ENCODE measurements at places on chromosomes 6 and 20.

DNA sequence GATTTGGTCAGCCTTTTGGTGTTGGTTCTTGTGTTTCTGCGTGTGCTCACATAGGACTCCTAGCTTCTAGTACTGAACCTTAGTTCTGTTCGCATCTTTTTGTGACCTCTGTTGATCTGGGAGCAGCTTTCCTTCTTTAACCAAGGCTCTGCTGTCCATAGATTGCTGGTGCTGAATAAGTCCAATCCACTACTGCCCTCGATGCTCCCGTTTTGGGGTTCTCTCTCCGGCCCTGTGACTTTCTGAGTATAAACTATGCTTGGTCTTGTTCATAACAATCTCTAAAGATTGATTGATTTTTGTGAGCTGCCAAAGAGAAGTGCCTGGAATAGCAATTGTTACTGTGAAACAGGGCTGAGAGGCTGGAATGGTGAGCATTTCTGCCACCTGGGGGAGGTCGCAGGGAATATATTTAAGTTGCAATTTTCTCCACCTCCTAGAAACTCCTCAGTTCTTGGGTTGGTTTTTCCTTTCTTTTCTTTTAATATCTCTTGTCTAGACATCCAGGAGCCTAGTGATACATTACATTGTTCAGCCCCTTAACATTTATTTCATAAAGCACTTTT, 422.9 kb upstream of the CHD6 start:
- no peak for DNase-seq

DNA sequence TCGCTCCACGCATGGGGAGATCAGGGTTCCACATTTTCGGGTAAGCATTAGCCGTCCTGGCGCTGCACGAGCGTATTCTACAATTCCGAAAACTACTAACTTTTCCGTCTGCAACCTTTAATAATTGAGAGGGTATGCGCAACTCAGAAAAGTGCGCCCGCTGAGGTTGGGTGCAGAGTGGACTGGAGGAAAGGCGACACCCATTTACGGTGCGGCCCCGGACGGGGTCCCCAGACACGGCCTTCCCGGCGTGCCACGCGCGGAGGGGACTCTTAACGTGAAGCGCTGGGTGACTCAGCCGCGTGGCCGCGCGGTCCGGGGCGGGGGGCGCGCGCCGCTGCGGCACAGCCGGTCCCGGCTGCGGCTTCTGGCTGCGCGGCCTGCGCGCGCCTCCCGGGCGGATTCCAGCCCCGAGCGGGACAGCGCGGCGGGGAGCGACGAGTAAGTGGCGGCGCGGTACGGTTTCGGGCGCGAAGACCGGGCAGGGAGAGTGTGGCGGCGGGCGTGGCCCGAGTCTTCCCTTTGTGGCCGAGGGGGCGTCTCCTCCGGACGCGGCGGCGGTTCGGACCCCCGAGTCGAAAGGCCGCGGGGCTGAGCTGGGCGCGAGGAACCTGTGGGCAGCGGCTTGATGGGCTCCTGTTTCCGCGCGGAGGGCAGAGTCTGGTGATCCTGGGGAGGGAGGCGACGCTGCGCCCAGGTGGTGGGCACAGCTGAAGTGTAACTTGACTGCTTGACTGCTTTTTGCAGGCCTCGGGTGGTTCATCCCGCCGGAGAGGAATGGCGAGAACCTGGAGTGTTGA, at the start of the genes KCTD20 and PXT1:
Gene KCTD20, plus strand, starts transcription at position 330 of the 800 bp plus-strand sequence. CDS start 27,098 bp downstream, outside the sequence.
Gene PXT1, minus strand, starts transcription at position 184 of the 800 bp plus-strand sequence. CDS start 16,772 bp downstream, outside the sequence.
- peak; percentile 78 for DNase-seq

- no peak for DNase-seq
These were observed 82.5 kb downstream of the PRL start for GRCh38 chr6:22214314-22214713.

DNA sequence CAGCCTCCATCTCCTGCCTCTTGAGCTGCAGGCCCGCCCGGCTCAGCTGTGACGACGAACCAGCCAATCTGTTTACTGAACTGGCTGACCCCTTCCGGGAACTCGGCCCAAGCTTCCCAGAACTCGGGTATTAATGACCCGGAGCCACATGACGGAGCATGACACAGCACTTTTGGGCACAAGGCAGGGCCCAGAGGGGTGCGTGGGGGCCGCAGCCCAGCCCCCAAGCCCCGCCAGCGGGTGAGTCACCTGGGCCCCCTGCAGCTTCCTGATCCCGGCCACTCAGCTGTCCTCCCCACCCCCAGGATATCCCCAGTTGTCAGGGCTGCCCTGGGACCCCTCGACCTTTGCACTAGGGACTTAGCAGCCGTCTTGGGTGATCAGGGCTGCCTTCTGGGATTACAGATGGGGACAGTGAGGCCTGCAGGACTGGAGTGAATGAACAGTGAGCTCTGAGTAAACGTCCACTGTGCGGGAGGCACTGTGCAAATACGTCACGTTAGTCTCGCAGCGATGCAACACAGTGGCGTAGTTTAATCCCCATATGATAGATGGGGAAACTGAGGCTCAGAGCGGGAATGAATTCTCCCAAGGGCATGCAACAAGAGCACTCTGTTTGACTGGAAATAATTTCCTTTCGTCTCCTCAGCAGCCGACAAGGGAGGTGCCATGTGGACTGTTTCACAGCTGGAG, 102.1 kb downstream of the CEBPB start:
- DNase-seq: no peak

DNA sequence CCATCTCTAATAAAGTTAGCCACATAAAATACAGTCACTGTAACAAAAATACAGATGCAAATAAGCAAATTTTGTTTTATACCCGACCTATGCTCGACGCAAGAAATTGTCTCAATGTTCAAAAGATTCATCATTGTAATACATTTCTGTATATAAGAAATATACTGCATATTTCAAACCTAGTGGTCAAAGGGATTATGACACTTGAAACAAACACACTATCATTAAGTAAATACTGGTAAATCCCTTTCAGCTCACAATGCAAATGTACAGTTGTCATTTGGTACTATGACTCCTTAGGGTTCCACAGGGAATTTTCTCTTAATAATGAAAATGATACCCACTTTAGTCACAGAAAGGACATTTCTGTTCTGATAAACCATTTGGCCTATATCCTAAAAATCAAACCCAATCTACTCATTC, 2.2 kb downstream of the HIVEP2 start:
- DNase-seq: no peak

DNA sequence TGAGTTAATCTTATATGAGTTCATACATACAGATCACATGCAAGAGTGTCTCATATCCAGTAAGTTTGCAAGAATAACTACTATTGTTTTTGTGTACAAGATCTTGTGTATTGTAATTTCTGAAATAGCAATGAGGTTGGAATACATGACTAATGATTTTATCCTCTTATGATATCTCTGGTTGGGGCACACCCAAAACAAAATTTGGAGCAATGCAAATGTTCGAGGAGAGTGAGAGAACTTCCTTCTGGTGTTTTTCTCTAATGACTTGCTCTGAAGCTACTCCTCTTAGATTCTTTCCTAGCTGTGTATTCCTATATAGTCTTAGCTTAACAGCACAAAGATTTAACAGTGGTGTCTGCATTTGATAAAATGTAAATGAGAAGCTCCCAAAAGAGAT, 252.5 kb downstream of the LAMA2 start:
- DNase-seq: no peak

GRCh38 chr6:158514176-158514575, 45.7 kb upstream of the TMEM181 start:
- DNase-seq: no peak

DNA sequence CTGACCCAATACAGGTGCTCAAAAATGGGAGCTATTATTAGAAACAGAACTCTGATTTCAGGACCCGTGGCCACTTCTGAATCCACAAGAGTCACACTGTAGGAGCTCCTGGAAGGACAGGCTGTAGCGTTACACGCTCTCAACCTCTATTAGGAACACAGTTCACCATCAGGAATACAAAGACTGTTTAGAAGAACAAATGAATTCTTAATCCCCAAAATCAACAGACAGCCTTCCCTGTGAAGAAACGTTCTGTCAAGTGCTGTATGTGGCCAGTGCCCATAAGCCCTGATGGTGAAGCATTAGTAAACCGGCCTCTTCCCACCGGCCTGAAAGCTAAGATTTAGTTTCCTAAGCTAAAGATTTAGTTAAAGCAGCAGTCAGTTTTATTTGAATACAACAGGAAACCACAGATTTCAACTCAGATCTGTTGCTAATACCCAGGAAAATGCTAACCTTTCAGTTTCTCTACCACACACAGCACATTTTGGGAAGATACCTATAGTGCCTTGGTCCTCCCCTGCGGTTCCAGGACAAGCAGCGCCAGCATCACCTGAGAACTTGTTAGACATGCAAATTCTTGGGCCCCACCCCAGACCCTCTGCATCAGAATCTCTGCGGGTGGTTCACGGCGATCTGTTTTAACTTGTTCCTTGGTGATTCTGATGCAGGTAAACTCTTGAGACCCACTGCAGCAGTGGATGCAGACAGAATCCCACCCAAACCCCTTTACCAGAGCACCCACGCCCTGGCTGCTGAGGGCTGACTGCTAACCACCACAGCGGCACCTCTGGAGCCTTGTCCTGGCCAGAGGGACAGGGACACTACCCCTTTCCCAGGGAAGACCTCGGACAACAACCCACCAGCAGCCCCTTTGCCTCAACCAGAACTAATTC, 33.4 kb downstream of the MTRES1 start:
- DNase-seq: no peak
